ENCODE measurements at places on chromosomes 1 and 21.

- DNase-seq: no peak
Measured at GRCh38 chr1:9444532-9444931, 94.7 kb upstream of the SLC25A33 start.

GRCh38 chr1:203025686-203026030 is 633 bp upstream of the PPFIA4 start:
- DNase-seq: no peak

DNA sequence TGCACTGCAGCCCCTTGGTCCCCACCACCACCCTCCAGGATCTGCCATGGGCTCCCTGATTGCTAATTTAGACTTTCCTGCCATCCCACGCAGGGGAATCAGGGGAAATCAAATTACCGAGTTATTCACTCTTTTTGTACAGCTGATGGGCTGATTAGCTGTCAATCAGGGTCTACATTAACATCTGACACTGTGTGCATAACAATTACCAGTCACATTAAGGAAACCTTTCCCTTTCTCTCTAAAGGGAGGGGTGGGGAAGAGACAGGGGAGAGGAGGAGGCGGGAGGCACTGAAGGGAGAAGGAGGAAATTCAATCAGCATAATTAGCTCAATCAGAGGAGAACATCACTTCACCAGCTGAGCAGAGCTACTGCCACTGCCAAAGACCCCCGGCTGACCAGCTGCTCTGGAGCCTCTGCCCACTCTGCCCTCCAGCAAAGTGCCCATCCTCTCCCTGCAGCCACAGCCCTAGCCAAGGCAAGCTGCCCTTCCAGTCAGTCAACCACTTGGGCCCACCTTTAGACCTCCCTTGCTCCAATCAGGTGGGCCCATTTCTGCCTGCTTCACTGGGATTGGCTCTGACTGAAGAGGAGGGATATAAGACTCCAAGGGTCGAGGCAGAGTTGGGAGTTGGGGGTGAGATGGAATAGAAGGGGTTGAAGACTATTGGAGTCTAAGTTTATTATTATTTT is 199.3 kb upstream of the ZC3H12A start:
- DNase-seq: no peak

DNA sequence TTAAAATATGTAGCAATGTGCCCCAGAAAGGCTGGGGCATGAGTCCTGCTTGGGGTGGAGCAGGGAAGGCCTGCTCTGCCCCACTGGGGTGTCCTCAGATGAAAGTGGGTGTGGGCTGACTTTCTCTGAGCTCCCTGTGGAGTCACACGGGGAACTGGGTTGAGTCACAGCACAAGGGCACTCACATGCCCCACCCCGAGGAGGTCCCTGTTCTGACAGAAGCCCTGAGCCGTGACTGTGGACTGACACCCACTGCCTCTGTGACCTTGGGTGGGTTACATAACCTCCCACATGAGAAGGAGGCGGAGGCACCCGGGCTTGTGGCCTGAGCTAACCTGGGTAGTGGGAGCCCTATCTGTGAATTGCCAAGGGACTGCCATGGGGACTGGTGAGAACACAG is 52.5 kb upstream of the TINAGL1 start:
- DNase-seq: no peak

- DNase-seq: no peak
Measured at GRCh38 chr1:172820475-172821158, 161.7 kb downstream of the FASLG start.

- DNase-seq: no peak
Measured at GRCh38 chr1:91026777-91027176, 4.9 kb upstream of the ZNF644 start.

- DNase-seq: no peak
Measured at GRCh38 chr1:20425622-20426021, 60.4 kb downstream of the CAMK2N1 start.

DNA sequence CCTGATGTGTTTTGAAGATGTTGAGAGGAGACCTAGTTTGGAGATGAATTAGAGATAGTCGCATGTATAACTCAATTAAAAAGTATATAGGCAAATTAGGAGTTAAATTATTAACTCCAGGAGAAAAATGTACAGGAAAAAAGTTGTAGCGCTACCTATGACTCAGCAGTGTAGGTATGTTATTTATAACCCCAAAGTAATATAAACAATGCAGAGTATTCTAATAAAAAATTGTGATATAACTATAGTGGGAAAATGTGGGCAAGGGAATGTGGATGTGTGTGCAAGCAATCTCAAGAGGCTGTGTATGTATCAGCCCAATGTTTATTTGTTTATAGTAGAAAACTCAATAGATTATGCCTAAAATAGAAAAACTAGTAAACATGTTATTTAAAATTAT is 144.5 kb downstream of the BRINP2 start:
- no peak for DNase-seq

DNA sequence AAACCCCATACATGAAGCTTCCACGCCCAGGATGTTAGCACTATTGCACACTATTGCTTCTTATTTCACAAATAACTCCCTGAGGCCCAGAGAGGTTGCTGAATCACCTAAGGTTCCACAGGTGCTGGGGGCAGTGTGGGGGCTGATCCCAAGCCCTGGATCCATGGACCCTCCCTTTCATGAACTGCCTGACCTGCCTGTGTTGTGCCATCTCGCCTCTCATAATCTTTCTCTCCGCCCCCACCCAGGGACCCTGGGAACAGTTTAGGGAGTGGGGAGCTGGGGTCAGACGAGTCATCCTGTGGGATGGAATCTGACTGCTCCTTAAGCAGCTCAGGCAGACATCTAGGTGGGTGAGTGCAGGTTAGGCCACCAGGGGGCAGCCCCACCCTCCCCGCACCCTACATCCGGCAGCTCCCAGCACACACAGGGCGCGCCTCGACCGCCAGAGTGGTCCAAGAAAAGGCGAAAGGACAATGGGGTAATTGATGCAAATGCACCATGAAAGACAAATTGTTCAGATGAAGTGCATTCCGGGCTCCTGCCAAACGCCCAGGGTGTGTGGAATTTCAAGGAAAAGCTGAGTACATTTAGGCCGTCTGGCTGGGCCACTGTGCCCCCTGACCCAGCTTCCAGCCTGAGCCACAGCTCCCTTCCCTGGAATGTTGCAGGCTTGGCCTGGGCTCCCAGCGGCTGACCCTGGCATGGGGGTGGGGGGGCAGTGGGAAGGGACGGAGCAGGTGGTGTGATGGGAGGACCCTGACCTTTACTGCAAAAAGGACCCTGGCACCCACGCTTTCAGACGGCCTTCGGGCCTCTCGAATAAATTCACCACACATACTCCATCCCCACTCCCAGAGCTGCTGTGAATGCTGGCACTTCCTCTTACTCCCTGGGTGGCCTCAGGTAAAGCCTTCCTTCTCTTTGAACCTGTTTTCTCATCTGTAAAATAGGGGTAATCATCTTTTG is 20.8 kb downstream of the PHLDA3 start:
- DNase-seq: peak; percentile 42

- DNase-seq: peak; percentile 98
Measured at GRCh38 chr1:93078986-93079654, at the start of gene MTF2. Gene MTF2 (plus strand): TSS chr1:93079283. CDS start chr1:93079527, 244 bp downstream.

DNA sequence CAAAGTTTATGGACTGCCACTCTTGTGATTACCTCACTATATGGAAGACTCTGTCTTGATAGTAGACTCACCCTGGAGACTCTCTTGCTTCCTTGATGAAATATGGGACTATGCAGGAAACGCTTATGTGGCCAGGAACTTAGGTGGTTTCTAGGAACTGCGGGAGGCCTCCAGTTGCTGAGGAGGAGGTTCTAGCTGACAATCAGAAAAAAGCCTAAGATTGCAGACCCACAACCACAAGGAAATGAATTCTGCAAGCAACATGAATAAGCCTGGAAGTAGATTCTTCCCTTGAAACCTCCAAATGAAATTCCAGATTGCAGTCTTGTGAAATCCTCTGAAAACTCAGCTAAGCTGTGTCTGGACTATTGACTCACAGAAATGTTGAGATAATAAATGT is 88.9 kb upstream of the COL11A1 start:
- no peak for DNase-seq

DNA sequence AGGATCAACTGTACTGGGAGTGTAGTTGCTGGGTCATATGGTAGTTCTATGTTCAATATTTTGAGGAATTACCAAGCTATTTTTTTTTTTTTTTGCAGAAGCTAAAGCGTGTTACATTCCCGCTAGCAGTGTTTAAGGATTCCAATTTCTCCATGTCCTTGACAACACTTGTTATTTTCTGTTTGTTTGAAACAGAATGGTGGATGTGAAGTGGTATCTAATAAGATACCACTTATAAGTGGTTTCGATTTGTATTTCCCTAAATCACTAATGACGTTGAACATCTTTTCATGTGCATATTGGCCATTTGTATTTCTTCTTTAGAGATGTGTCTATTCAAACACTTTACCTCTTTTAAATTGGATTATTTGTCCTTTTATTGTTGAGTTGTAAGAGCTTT is 112.2 kb downstream of the DISP1 start:
- DNase-seq: no peak

DNA sequence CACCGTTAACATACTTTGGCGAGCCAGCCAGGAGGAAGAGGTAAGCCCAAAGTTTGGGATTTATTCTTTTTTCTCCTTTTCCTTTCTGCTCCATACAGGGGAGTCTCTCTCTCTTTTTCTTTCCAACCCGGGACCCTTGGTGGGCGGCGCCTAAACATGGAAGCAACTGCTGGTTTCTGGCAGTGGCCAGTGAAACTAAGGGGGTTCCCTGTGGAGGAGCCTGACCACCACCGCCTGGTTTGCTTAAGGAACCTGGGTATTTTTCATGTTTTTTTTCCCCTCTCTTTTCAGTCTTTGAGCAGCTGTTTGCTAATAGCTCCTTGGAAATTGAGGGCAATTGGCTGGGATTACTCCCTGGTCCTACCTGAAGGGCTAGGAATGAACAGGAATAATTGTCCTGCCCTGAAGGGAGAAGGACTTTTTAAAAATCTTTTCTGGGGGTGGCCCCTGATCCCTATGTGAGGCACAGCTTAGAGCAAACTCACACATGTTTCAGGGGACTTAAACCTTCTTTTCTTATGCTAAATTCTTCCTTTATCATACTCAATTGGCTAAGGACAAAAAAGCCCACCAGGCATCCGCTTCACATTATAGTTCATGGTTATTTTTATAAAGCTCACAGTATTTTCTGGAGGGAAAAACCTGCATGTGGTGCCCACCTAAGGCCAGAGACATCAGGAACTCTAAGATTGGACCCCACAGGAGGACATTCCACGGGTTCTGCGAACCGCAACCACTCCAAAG is 61.3 kb upstream of the PLD5 start:
- DNase-seq: no peak

- DNase-seq: peak; percentile 80
Measured at GRCh38 chr1:42941640-42942330, 16.9 kb downstream of the SLC2A1 start.

- DNase-seq: no peak
Measured at GRCh38 chr1:232901255-232901654, 49.2 kb upstream of the NTPCR start.

DNA sequence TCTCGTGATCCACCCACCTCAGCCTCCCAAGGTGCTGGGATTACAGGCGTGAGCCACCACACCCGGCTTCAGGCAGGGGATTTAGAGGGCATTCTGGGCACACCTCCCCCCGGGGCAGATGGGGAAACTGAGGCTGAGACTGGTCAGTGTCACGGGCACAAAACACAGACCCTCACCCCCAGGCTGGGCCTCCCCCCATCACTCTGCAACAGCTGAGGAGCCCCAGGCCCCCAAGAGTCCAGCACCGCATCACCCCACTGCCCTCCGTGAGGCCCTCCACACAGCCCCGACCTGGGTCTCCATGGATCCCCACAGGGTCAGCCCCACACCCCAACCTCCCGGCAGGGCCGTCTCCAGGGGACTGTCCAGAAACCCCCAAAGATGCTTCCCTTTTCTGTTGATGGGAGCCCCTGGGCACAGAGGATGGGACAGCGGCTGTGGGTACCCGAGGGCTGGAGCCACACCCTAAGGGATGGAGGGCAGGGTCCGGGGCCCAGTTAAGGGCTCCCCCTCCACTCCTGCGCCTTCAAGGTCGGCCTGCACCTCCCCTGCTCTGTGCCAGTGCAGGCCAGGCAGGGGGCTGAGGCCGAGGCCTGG is 11.0 kb downstream of the TNFRSF14 start:
- no peak for DNase-seq

GRCh38 chr1:72109916-72110315 is 172.4 kb downstream of the NEGR1 start:
- no peak for DNase-seq

GRCh38 chr1:79215311-79215710 is 208.8 kb upstream of the ADGRL4 start:
- no peak for DNase-seq

DNA sequence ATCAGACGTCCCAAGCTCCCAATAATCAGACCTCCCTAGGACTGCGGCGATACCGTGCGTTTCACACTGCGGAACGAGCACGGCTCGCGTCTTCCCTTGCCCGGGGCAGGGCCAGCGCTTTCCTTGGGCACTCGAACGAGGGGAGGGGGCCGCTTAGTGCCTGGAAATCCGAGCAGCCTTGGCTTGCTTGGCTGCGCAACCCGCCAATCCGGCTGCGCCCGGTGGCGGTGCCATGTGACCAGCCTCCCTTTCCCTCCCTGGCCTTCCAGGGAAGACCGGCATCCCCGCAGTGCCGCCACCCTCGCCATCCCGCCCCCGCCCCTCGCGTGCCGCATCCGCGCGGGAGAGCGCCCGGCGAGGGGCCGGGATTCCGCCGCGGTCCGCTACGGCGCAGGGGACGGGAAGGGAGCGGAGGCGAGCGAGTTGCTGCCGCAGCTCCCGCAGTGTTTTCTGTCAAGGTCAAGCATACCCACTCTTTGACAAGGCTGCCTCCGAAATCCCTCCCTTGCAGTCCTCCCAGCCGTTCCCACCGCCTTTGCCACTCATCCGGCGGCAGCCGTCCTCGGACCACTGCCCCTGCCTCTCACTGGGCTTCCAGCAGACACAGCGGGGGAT is 8.3 kb upstream of the RNF19B start:
- DNase-seq: no peak

- no peak for DNase-seq
Measured at GRCh38 chr1:152197361-152197941, 26.5 kb downstream of the HRNR start.

- DNase-seq: no peak
Measured at GRCh38 chr1:99004254-99004860, 304 bp downstream of the PLPPR5 start.

DNA sequence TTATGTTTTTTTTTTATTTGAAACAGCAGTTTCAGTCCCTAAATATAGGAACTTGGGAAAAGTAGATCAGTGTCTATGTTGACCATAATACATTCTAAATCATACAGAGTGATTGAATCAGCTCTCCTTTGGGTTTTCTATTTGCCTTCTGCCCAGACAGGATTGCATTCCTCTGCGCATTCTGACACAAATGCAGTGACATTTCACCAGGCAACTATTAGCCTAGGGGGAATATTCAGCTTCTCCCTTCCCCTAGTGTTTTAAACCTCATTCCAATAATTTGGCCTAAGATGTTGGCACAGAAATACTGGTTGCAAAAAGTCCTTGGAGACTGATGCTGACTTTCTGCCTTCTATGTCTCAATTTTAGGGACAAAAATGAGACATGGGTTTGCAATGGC is 172.8 kb downstream of the PTGER3 start:
- no peak for DNase-seq

Measured in AG09319 (cell line).